ENCODE measurements at places on chromosomes 4 and X. TPM values are rescaled to one million over a fixed set of nuclear protein-coding genes. Genes with fewer than 3 reads are reported as not detected.

TCEANC gene
- 6.7 TPM for total RNA-seq

LRIT3 gene
- total RNA-seq: 0.28 TPM

TEC gene
- 19.8 TPM for total RNA-seq

ZNF595 gene
- total RNA-seq: 46.1 TPM

UCP1 gene
- total RNA-seq: 0.40 TPM

PLXNB3 gene
- 1.0 TPM for total RNA-seq

PITX2 gene
- not detected for total RNA-seq

GRCh38 chrX:7154041-7154597 lies 6.2 kb upstream of the PUDP start:
- H3K27ac ChIP-seq: no peak overlapping the region
- H3K4me3 ChIP-seq: no peak overlapping the region
- H3K4me1 ChIP-seq: no peaks in the 10 kb centered on the region
- DNase-seq: no peak
- H3K36me3 ChIP-seq: no peaks in the 10 kb centered on the region

- H3K27ac ChIP-seq: no peak overlapping the region
- no peak overlapping the region for H3K4me3 ChIP-seq
- H3K36me3 ChIP-seq: no peaks in the 10 kb centered on the region
- no peak for DNase-seq
These were observed 144.4 kb downstream of the PCDH18 start for GRCh38 chr4:137387924-137388323.

GRCh38 chr4:36677112-36677511 lies 395.7 kb downstream of the DTHD1 start:
- DNase-seq: no peak
- no peaks in the 10 kb centered on the region for H3K36me3 ChIP-seq
- no peak overlapping the region for H3K27ac ChIP-seq
- no peaks in the 10 kb centered on the region for H3K27me3 ChIP-seq

- H3K36me3 ChIP-seq: no peaks in the 10 kb centered on the region
- DNase-seq: no peak
- no peak overlapping the region for H3K4me3 ChIP-seq
- no peak overlapping the region for H3K27ac ChIP-seq
- no peaks in the 10 kb centered on the region for H3K27me3 ChIP-seq
These were observed 191.0 kb downstream of the SCFD2 start for GRCh38 chr4:53174823-53175222.

DNA sequence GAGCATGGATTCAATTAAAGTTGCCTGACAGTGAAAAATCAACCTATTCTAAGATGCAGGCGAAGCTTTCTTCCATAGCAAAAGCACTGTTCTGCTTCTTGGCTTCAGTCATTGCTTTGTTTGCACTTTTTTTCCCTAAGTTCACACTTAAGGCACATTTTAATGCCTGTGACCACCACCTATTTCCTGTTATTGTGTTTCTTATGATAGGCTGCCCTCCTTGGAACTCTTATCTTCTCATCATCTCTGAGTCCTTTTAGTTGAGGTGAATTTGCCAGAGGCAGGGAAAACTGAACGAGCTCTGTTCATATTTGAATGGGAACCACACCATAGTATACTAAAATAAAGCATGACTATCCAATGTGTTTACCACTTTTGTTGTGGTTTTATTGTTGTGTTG lies 119.8 kb downstream of the SPCS3 start:
- no peaks in the 10 kb centered on the region for H3K4me1 ChIP-seq
- H3K27me3 ChIP-seq: no peaks in the 10 kb centered on the region
- no peak for DNase-seq
- H3K4me3 ChIP-seq: no peak overlapping the region
- H3K36me3 ChIP-seq: no peaks in the 10 kb centered on the region

DNA sequence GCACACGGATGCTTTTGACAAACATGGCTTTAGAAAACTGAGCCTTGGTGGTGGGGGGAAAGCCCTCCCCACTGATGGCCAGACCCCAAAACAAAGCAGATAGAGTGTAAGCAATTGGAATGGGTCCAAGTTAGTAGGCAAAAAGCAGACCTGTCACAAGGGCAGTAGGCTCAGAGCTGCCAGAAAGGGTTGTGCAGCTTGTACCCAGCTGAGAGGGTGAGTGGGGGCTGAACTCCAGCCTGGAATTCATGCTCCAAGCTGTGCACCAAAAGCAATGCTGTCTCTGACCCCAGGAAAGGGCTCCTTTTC lies 101.1 kb upstream of the TEX13D start:
- no peak overlapping the region for H3K4me3 ChIP-seq
- H3K36me3 ChIP-seq: no peaks in the 10 kb centered on the region
- peaks cover 2% of the 10 kb centered on the region for H3K4me1 ChIP-seq
- H3K27me3 ChIP-seq: no peaks in the 10 kb centered on the region

DNA sequence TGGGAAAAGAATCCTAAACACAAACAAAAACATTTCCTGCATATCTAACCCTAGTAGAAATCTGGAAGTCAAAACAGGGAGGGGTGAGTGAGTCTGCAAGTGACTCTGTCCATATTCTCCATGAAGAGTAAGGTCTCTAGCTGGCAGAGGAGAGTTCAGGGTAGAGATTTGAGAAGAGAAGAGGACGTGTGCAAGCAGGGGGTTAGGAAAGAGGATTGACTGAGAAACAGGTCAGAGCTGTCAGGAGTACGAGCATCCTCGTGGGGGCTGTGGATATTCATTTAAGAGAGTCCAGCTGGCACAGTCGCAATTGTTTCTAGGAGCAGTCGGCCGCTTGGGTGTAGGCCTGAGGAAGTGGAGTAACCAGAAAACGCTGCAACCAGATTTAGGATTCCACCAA lies 27.9 kb downstream of the PROM1 start:
- no peak overlapping the region for H3K4me3 ChIP-seq
- H3K4me1 ChIP-seq: peaks cover 23% of the 10 kb centered on the region
- H3K27me3 ChIP-seq: peaks cover 25% of the 10 kb centered on the region

DNA sequence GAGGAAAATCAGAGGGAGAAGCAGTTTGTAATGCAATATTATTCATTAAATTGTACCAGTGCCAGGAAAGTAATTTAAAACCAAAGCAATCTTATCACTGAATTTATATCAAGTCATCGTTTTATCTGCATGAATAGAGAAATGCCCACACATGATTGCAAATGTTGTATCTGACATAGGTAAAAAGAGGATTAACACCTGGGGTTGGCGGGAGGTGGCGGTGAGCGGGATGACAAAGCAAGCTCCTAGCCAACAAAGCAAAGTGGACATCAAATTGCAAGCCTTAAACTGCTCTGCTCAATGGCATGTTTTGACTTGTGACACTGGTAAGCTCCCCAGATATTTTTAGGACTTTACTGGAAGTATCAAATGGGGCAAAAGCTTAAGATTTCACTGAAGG lies 16.4 kb downstream of the HPGD start:
- H3K36me3 ChIP-seq: peaks cover 3% of the 10 kb centered on the region
- no peak overlapping the region for H3K4me3 ChIP-seq
- DNase-seq: no peak
- H3K4me1 ChIP-seq: no peaks in the 10 kb centered on the region

GRCh38 chrX:41086627-41086932 lies 1.3 kb downstream of the USP9X start:
- no peak for DNase-seq
- H3K4me3 ChIP-seq: peak overlapping the region; percentile 99
- no peaks in the 10 kb centered on the region for H3K36me3 ChIP-seq
- H3K27ac ChIP-seq: peak overlapping the region; percentile 100
- H3K27me3 ChIP-seq: peaks cover 15% of the 10 kb centered on the region
- H3K4me1 ChIP-seq: peaks cover 6% of the 10 kb centered on the region

- H3K36me3 ChIP-seq: peaks cover 3% of the 10 kb centered on the region
- no peak for DNase-seq
- no peak overlapping the region for H3K4me3 ChIP-seq
- H3K27me3 ChIP-seq: no peaks in the 10 kb centered on the region
- no peak overlapping the region for H3K27ac ChIP-seq
These were observed 7.6 kb downstream of the PRIMPOL start for GRCh38 chr4:184657144-184657543.

- no peak for DNase-seq
- no peak overlapping the region for H3K27ac ChIP-seq
- H3K4me1 ChIP-seq: no peaks in the 10 kb centered on the region
These were observed 25.9 kb downstream of the LIAS start for GRCh38 chr4:39484582-39485272.

DNA sequence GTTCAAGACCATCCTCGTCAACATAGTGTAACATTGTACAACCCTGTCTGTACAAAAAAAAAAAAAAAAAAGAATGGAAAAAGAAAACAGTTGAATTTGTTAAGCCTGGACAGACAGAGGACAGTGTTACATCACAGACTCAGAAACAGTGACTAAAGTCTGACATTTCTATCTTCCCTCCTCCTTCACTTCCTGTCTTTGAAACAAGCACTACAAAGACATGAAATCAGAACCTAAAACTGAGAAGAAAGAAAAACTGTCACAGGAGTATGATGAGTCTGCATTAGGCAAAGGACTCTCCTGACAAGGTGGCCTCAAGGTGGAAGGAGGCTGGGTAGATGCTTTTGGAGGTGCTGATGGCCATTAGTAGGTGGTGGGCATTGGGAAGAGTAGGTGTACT lies 126.7 kb downstream of the RBM47 start:
- H3K4me3 ChIP-seq: no peak overlapping the region
- no peak overlapping the region for H3K27ac ChIP-seq
- no peak for DNase-seq
- no peaks in the 10 kb centered on the region for H3K4me1 ChIP-seq
- H3K27me3 ChIP-seq: no peaks in the 10 kb centered on the region

DNA sequence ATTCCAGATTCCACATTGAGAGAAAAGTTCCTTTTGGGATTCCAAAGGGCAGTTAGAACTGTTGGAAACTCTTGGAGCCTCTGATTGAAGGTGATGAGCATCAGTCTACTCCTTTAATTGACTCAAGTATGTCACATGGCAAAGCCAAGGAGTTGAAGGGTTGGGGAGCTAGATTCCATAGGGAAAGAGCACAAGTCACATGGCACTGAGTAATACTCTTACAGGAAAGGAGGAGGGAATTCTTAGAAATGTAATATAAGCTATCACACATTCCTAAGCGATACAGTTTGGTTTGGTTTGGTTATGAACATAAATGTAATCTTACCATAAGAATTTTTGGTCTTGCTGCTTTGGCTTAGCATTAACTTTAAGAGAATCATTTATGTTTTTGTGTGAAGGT lies 15.7 kb downstream of the SPCS3 start:
- no peak overlapping the region for H3K4me3 ChIP-seq
- H3K4me1 ChIP-seq: no peaks in the 10 kb centered on the region
- H3K36me3 ChIP-seq: no peaks in the 10 kb centered on the region
- no peak overlapping the region for H3K27ac ChIP-seq
- no peaks in the 10 kb centered on the region for H3K27me3 ChIP-seq
- no peak for DNase-seq

- DNase-seq: no peak
- H3K4me1 ChIP-seq: no peaks in the 10 kb centered on the region
- H3K4me3 ChIP-seq: no peak overlapping the region
- H3K27me3 ChIP-seq: no peaks in the 10 kb centered on the region
These were observed 9.0 kb downstream of the PHKA1 start for GRCh38 chrX:72705111-72705510.

GRCh38 chrX:138858438-138858837 lies 146.9 kb upstream of the FGF13 start:
- no peaks in the 10 kb centered on the region for H3K36me3 ChIP-seq
- no peak overlapping the region for H3K27ac ChIP-seq
- H3K4me3 ChIP-seq: no peak overlapping the region

DNA sequence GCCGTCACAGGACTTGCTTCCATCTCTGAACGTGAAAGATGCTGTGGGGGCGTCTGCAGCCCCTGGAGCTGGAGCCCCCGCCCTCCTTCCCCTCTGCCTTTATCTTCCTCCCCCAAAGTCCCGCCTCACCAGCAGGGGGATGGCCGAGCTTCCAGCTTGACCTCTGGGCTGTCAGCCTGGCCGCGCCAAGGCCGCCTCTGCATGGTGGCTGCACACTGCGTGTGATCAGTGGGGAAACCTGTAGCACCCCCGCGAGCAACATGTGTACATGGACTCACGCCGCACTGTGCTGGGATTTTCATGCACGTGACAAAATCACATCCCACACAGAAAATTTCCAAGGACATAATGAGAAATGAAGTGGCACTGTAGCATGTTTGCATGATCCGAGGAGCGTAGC lies 26.5 kb upstream of the PSAPL1 start:
- H3K27me3 ChIP-seq: no peaks in the 10 kb centered on the region
- DNase-seq: no peak
- no peaks in the 10 kb centered on the region for H3K36me3 ChIP-seq
- no peaks in the 10 kb centered on the region for H3K4me1 ChIP-seq

GRCh38 chr4:119209077-119209476 lies 3.4 kb upstream of the USP53 start:
- DNase-seq: no peak
- no peaks in the 10 kb centered on the region for H3K27me3 ChIP-seq
- peaks cover 40% of the 10 kb centered on the region for H3K4me1 ChIP-seq

- no peaks in the 10 kb centered on the region for H3K4me1 ChIP-seq
- no peak overlapping the region for H3K27ac ChIP-seq
- H3K4me3 ChIP-seq: no peak overlapping the region
- peak; percentile 39 for DNase-seq
- no peaks in the 10 kb centered on the region for H3K36me3 ChIP-seq
These were observed 11.0 kb downstream of the ARHGAP36 start for GRCh38 chrX:131068945-131069719.

- H3K4me1 ChIP-seq: no peaks in the 10 kb centered on the region
- peak; percentile 6 for DNase-seq
- H3K27ac ChIP-seq: no peak overlapping the region
- no peak overlapping the region for H3K4me3 ChIP-seq
- H3K27me3 ChIP-seq: no peaks in the 10 kb centered on the region
- H3K36me3 ChIP-seq: no peaks in the 10 kb centered on the region
These were observed 145.5 kb downstream of the FAM13A start for GRCh38 chr4:88911246-88912212.

- H3K27me3 ChIP-seq: no peaks in the 10 kb centered on the region
- H3K27ac ChIP-seq: no peak overlapping the region
- no peak overlapping the region for H3K4me3 ChIP-seq
- DNase-seq: no peak
- H3K4me1 ChIP-seq: no peaks in the 10 kb centered on the region
These were observed 289.8 kb downstream of the ADGRL3 start for GRCh38 chr4:61489927-61490326.

DNA sequence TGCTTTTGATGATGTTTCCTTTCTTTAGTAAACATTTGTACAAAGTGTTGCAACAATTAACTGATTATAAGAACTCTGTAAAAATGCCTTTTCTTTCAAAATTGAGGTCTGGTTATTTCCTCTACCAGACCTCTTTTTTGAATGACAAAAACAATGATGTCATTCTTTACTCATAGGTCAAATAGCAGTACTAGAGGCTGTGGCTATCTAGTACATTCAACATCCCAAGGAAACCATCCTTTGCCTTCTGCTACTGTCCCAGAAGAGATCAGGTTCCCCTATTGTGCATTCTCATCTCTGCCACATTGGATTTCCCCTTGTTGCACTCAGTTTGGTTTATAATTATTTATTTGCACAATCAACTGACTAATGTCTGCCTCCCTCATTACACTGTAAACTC lies 19.1 kb upstream of the MAD2L1 start:
- no peaks in the 10 kb centered on the region for H3K4me1 ChIP-seq
- H3K27me3 ChIP-seq: no peaks in the 10 kb centered on the region
- DNase-seq: no peak
- no peaks in the 10 kb centered on the region for H3K36me3 ChIP-seq
- H3K4me3 ChIP-seq: no peak overlapping the region
